Esophagus squamous epithelium (tissue), 5 donors: ENCODE measurements at places on chromosomes 5 and 9.

DNA sequence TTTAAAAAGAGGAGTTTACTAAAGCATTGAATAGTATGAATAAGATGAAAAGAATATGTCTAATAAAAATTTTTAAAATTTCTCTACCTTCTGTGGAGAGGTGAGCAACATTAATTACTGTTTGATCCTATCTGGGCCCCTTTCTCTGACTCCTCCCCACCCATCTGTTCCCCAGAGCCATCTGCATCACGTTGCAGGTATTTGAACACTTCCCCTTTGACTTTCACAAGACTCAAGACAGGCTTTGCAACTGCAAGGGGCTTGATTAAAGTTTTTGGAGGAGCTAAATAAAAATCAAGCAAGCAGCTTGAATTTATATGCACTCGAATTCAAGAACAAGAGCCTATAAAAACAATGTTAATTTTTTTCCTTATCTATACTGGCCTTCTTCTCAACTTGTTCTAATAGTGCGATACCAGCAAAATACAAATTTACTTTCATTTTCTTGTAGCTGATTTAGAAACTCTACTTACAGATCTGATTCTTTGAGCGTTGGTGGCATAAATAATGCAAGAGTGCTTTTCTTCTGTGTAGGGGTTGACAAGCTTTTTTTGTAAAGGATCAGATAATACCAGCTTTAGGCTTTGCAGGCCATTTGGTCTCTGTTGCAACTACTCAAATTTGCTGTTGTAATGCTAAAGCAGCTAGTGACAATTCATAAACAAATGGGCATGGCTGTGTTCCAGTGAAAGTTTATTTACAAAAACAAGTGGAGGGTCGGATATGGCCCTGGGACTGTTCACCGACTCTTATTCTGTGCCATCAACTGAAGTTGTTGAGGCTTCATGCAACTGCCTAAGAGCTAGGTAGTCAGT, 21.2 kb downstream of the TXNDC8 start:
- no peaks in the 10 kb centered on the region for H3K36me3 ChIP-seq
- no peaks in the 10 kb centered on the region for H3K4me1 ChIP-seq
- H3K27ac ChIP-seq = no peak overlapping the region
- H3K4me3 ChIP-seq = no peak overlapping the region
- no peak for DNase-seq

DNA sequence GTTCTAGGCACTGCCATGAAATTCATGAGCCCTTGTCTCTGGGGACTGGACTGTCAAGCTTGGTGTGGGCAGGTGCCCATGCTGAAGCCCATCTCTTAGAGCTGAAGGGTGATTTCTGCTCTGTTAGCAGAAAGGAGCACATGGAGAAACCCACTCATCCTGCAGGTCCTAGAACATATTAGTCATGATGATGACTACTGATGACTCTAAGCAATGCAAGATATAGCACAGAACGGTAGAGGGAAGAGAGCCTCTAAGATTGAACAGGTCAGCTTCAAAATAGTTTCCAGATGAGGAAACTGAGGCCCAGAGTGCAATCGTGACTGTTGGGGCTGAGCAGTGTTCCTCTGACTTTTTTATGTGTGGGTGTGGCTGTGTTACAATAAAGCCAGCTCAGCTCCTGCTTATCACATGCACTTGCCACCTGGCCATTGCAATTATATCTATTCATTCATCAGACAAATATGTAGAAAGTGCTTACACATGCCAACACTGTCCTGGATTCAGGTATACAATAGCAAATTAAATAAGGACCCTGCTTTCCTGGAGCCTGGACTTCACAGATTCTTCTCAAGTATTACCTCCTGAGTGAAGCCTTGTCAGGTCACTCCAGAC, 140.2 kb upstream of the BRINP1 start:
- no peak overlapping the region for H3K27ac ChIP-seq
- H3K36me3 ChIP-seq = no peaks in the 10 kb centered on the region
- H3K4me1 ChIP-seq = no peaks in the 10 kb centered on the region
- no peaks in the 10 kb centered on the region for H3K27me3 ChIP-seq
- H3K4me3 ChIP-seq = no peak overlapping the region
- DNase-seq = no peak

- H3K27me3 ChIP-seq = no peaks in the 10 kb centered on the region
- no peak overlapping the region for H3K4me3 ChIP-seq
These were observed 43.3 kb upstream of the CDC42SE2 start for GRCh38 chr5:131220566-131220965.

GRCh38 chr9:20640331-20641187, 18.3 kb upstream of the MLLT3 start:
- no peaks in the 10 kb centered on the region for H3K27me3 ChIP-seq
- no peak for DNase-seq
- no peaks in the 10 kb centered on the region for H3K36me3 ChIP-seq
- H3K4me1 ChIP-seq = peaks cover 7% of the 10 kb centered on the region
- H3K27ac ChIP-seq = no peak overlapping the region

GRCh38 chr5:99088309-99088708, 159.5 kb upstream of the CHD1 start:
- H3K27me3 ChIP-seq = no peaks in the 10 kb centered on the region
- H3K36me3 ChIP-seq = no peaks in the 10 kb centered on the region
- no peaks in the 10 kb centered on the region for H3K4me1 ChIP-seq
- DNase-seq = no peak
- no peak overlapping the region for H3K27ac ChIP-seq

- no peaks in the 10 kb centered on the region for H3K36me3 ChIP-seq
- no peaks in the 10 kb centered on the region for H3K4me1 ChIP-seq
- no peak for DNase-seq
- H3K27me3 ChIP-seq = no peaks in the 10 kb centered on the region
- no peak overlapping the region for H3K4me3 ChIP-seq
These were observed 25.9 kb upstream of the GNPDA1 start for GRCh38 chr5:142038735-142039134.

- peaks cover 38% of the 10 kb centered on the region for H3K4me1 ChIP-seq
- peak overlapping the region; percentile 11 for H3K4me3 ChIP-seq
- H3K27ac ChIP-seq = peak overlapping the region; percentile 30
- H3K36me3 ChIP-seq = no peaks in the 10 kb centered on the region
These were observed 94.4 kb upstream of the IFNE start for GRCh38 chr9:21576331-21577189.

GRCh38 chr5:149640350-149640999, 59.2 kb downstream of the ARHGEF37 start:
- H3K4me3 ChIP-seq = no peak overlapping the region
- peak overlapping the region; percentile 39 for H3K27ac ChIP-seq
- no peak for DNase-seq
- peaks cover 35% of the 10 kb centered on the region for H3K4me1 ChIP-seq
- no peaks in the 10 kb centered on the region for H3K36me3 ChIP-seq

- H3K4me1 ChIP-seq = no peaks in the 10 kb centered on the region
- no peaks in the 10 kb centered on the region for H3K27me3 ChIP-seq
- no peaks in the 10 kb centered on the region for H3K36me3 ChIP-seq
These were observed 234.8 kb upstream of the TMEM161B start for GRCh38 chr5:88503406-88503805.

- no peak overlapping the region for H3K4me3 ChIP-seq
- no peak for DNase-seq
- peak overlapping the region; percentile 27 for H3K27ac ChIP-seq
- no peaks in the 10 kb centered on the region for H3K36me3 ChIP-seq
- H3K27me3 ChIP-seq = no peaks in the 10 kb centered on the region
These were observed 44.5 kb downstream of the SPRY4 start for GRCh38 chr5:142280066-142281007.

- no peak overlapping the region for H3K27ac ChIP-seq
- no peak overlapping the region for H3K4me3 ChIP-seq
- H3K4me1 ChIP-seq = no peaks in the 10 kb centered on the region
These were observed 189.3 kb upstream of the MAST4 start for GRCh38 chr5:66406761-66407336.

DNA sequence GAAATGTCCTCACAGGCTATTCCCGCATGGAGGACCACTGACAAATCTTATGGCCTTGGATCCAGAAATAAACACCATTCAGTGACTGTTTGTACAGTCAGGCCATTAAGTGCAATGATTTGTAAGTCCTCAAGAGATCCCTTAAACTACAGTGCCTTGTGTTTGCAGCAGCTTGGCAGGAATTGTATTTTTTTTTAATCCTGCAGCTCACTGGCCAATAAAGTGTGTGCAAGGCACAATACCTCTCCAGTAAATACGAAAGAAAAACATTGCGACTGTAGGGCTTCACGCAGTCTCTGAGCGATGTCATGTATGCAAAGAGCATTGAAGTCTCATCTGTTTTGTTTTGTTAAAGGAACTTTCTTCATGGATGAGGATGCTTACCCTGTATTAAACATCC, 74.2 kb upstream of the TUSC1 start:
- no peaks in the 10 kb centered on the region for H3K27me3 ChIP-seq
- H3K4me3 ChIP-seq = no peak overlapping the region
- no peak overlapping the region for H3K27ac ChIP-seq
- H3K36me3 ChIP-seq = no peaks in the 10 kb centered on the region
- DNase-seq = no peak

DNA sequence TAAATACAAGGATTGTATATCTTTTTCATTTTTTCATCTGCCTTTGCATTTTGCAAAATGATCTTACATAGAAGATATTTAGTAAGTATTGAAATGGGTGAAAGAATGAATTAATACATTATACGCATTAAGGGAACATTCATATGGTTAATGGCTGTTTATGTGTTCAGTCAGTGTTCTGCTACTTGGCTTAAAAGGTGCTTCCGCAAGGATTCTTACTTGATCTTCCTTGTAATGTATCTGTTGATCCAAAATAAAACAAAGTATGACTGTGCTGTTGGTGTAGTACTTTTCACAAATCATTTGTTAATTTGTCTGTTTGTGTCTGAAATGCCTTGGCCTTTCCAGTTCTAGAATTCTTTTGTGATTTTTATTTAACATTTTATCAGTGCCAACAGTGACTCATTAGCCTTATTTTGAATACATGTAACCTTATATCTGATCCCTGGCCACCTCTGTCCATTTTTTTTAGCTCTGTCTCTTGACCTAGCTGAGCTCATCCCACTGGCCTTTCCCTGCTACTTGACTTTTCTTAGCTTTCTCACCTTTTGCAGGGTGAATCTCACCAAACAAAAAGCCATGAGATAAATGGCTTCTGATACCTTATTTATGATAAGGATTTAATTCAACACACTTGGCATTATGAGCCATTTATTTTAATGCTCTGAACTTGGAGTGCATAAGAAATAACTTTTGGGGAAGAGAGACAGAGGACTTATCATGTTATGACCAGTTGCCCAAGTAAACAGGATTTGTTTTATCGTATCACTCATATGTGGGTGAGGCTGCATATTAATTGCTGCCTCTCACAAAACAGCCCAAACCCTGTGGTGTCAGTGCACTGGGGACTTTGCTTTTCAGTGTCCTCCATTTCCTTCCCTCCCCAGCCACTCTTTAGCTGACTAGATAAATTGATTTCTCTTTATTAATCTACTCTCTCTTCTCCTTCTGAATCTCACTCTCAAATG, 340.3 kb downstream of the KDM4C start:
- DNase-seq = no peak
- H3K4me1 ChIP-seq = peaks cover 5% of the 10 kb centered on the region
- H3K27me3 ChIP-seq = no peaks in the 10 kb centered on the region
- H3K36me3 ChIP-seq = no peaks in the 10 kb centered on the region
- H3K27ac ChIP-seq = no peak overlapping the region

- DNase-seq = no peak
- peaks cover 34% of the 10 kb centered on the region for H3K4me1 ChIP-seq
- H3K36me3 ChIP-seq = peaks cover 3% of the 10 kb centered on the region
- peak overlapping the region; percentile 84 for H3K27ac ChIP-seq
These were observed 17.8 kb downstream of the NANS start for GRCh38 chr9:98074115-98074990.

DNA sequence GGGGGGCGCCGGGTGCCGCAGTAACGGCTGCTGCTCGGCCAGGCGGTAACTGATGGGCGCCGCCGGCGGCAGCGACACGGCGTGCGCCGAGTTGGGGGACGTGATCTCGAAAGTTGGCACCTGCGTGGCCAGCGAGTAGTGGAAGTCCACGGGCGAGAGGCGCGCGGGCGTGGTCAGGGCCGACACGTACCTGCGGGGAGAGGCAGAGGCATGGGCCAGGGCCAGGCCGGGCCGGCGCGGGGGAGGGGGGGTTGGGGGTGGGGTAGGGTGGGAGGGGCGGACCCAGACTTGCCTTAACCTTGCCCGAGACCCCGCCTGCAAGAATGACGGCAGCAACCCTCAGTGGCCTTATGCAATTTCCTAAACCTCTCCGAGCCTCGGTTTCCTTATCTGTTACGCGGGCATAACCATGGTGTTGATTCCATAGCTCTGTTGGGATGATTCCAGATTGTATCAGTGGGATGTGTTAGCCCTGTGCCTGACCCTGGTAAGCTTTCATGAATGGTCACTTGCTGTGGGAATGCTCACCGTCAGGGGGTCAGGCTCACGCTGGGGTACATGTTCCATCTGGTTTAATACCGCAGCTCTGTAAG, 53.0 kb downstream of the PSD2 start:
- no peak for DNase-seq
- H3K27me3 ChIP-seq = peaks cover 19% of the 10 kb centered on the region
- no peaks in the 10 kb centered on the region for H3K36me3 ChIP-seq
- peak overlapping the region; percentile 76 for H3K4me3 ChIP-seq
- H3K27ac ChIP-seq = peak overlapping the region; percentile 51
- no peaks in the 10 kb centered on the region for H3K4me1 ChIP-seq

DNA sequence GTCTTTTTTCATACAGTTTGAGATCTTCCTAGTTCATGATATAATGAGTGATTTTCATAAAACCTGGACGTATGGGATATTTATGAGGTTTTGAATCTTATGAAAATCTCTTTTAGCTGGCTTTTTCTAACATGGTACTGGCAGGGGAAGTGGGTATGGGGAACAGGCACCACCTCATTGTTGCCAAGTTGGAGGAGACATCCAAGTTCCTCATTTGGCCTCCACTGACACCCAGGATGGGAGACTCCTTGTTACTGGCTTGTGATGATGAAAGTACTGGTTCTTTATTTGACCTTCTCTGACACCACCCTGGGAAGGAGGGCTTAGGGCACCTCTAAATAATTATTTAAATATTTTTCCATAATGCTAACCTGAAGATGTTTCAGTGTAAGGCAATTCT, 4.0 kb upstream of the TNPO1 start:
- H3K36me3 ChIP-seq = no peaks in the 10 kb centered on the region
- no peak for DNase-seq
- H3K27ac ChIP-seq = no peak overlapping the region

- H3K27ac ChIP-seq = no peak overlapping the region
- no peak for DNase-seq
- H3K4me1 ChIP-seq = no peaks in the 10 kb centered on the region
- no peaks in the 10 kb centered on the region for H3K27me3 ChIP-seq
These were observed 17.1 kb downstream of the DCANP1 start for GRCh38 chr5:135430135-135430437.

DNA sequence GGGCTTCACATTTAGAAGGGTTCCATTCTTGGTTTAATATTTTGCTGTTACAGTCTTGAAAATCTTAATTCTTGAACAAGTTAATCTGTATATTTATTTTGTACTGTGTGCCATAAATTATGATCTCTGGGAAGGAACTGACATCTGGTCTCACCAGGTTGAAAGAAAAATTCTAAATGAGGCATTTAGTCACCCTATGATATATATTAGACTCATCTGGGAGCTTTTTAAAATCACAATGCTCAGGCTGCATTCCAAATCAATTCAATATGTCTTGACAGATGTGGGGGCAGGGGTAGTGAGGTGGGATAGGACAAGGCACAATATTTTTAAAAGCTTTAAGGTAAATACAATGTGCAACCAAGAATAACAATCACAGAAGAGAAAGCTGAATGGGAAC, 569.2 kb downstream of the PRR16 start:
- no peaks in the 10 kb centered on the region for H3K4me1 ChIP-seq
- no peak overlapping the region for H3K27ac ChIP-seq
- no peaks in the 10 kb centered on the region for H3K36me3 ChIP-seq
- no peak overlapping the region for H3K4me3 ChIP-seq
